ENCODE measurements at places on chromosomes 4 and X. TPM values are rescaled to one million over a fixed set of nuclear protein-coding genes. Genes with fewer than 3 reads are reported as not detected.

The SPANXC gene
- total RNA-seq = not detected

GRCh38 chr4:175351473-175351872, 433.3 kb downstream of the ADAM29 start:
- H3K4me3 ChIP-seq = no peak overlapping the region
- H3K4me1 ChIP-seq = no peaks in the 10 kb centered on the region
- DNase-seq = no peak

DNA sequence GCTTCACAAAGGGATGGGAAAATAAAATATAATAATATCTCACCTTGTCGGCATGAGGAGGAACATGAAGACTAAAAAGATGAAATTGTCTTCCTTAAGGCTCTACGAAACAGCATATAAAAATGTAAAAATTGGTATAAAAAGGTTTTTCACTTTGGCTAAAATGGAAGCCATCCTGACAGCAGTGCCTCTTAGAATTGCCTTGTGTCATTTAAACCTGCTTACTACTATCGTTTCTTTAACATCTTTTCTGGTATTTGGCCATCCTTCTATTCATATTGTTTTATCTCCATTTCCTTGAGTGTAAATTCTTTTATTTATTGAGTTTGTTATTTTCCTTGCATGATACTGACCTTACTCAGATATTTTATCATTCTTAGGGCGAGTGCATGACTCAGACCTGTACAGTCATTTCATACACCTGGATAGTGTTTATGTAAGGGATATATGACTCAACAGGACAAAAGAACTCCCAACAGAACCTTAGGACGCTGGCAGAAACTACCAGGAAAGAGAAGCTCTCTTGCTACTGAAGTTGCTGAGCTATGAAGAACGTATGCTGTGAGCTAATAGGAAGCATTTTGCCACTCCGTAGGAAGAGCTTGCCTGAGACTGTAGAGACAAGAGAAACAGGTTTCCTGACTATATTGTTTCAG, 5.8 kb upstream of the CDKN2AIP start:
- no peak overlapping the region for H3K27ac ChIP-seq
- no peak overlapping the region for H3K4me3 ChIP-seq
- H3K4me1 ChIP-seq = no peaks in the 10 kb centered on the region

DNA sequence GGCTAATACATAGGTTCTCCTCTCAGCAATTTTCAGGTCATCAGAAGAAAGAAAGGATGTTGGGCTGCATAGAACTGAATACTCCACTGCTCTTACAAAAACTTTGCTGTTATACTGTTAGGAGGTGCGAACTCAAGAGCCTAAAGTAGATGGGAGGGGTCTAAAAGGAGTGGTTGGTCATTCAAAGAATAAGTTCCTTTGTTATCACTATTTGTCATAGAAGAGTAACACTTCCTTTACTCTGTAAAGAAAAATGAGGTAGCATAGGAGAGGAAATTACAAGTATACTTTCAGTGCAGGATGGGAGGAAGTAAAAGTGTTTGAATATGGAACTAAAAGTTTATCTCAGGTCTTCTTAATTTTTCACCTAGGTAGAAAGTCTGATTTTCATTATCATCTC, 61.5 kb downstream of the CCNI start:
- no peak for DNase-seq
- no peak overlapping the region for H3K27ac ChIP-seq
- no peaks in the 10 kb centered on the region for H3K4me1 ChIP-seq
- no peak overlapping the region for H3K4me3 ChIP-seq
- H3K36me3 ChIP-seq = peaks cover 6% of the 10 kb centered on the region

DNA sequence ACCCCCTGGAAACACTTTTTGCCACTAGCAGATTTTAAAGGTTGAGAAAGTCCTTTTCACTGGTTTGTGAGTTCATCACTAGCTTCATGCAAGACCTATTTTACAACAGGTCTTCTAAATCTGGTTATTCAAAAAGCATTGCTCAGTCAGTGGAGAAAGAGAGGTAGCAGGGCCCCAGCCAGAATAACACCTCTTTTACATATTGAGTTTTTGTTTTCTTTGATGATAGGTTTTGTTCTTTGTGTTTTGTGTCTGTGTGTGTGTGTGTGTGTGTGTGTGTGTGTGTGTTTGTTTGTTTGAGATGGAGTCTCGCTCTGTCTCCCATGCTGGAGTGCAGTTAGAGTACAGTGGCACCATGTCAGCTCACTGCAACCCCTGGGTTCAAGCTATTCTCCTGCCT, 2.7 kb upstream of the VEGFC start:
- no peak overlapping the region for H3K27ac ChIP-seq
- H3K36me3 ChIP-seq = no peaks in the 10 kb centered on the region
- DNase-seq = no peak
- no peak overlapping the region for H3K4me3 ChIP-seq
- H3K27me3 ChIP-seq = no peaks in the 10 kb centered on the region

The LRIT3 gene
- 0.12 TPM for total RNA-seq

GRCh38 chrX:133265331-133265730, 47.2 kb upstream of the TFDP3 start:
- no peak overlapping the region for H3K4me3 ChIP-seq
- no peak overlapping the region for H3K27ac ChIP-seq
- no peak for DNase-seq

The SHROOM4 gene
- 9.2 TPM for total RNA-seq

- no peaks in the 10 kb centered on the region for H3K27me3 ChIP-seq
- no peak overlapping the region for H3K27ac ChIP-seq
- no peaks in the 10 kb centered on the region for H3K4me1 ChIP-seq
- no peak for DNase-seq
- H3K4me3 ChIP-seq = no peak overlapping the region
These were observed 71.8 kb downstream of the NBDY start for GRCh38 chrX:56800801-56801200.

- no peak overlapping the region for H3K27ac ChIP-seq
- DNase-seq = no peak
- H3K27me3 ChIP-seq = no peaks in the 10 kb centered on the region
- no peak overlapping the region for H3K4me3 ChIP-seq
These were observed 80.8 kb downstream of the NPFFR2 start for GRCh38 chr4:72112514-72113156.

The SLC9B1 gene
- 3.3 TPM for total RNA-seq

GRCh38 chrX:39779952-39780783, 317.6 kb downstream of the BCOR start:
- H3K27ac ChIP-seq = no peak overlapping the region
- H3K4me3 ChIP-seq = no peak overlapping the region
- H3K27me3 ChIP-seq = no peaks in the 10 kb centered on the region
- no peaks in the 10 kb centered on the region for H3K4me1 ChIP-seq

The CLDN34 gene
- total RNA-seq = not detected

The FUNDC2 gene
- 146 TPM for total RNA-seq

- H3K27ac ChIP-seq = no peak overlapping the region
- H3K36me3 ChIP-seq = no peaks in the 10 kb centered on the region
- no peaks in the 10 kb centered on the region for H3K27me3 ChIP-seq
These were observed 88.2 kb upstream of the TECRL start for GRCh38 chr4:64497491-64497890.

GRCh38 chr4:27278615-27279375, 418.2 kb downstream of the STIM2 start:
- DNase-seq = no peak
- H3K4me1 ChIP-seq = no peaks in the 10 kb centered on the region
- no peaks in the 10 kb centered on the region for H3K36me3 ChIP-seq
- H3K27ac ChIP-seq = no peak overlapping the region
- no peak overlapping the region for H3K4me3 ChIP-seq
- H3K27me3 ChIP-seq = no peaks in the 10 kb centered on the region

GRCh38 chrX:17994429-17994828, 133.3 kb upstream of the RAI2 start:
- DNase-seq = no peak
- no peaks in the 10 kb centered on the region for H3K36me3 ChIP-seq
- H3K27ac ChIP-seq = no peak overlapping the region
- H3K4me1 ChIP-seq = no peaks in the 10 kb centered on the region
- H3K4me3 ChIP-seq = no peak overlapping the region
